H9 (cell line): ENCODE measurements at places on chromosomes 12 and 14.

- no peak for DNase-seq
These were observed 12.3 kb downstream of the DENND5B start for GRCh38 chr12:31578632-31579031.

DNA sequence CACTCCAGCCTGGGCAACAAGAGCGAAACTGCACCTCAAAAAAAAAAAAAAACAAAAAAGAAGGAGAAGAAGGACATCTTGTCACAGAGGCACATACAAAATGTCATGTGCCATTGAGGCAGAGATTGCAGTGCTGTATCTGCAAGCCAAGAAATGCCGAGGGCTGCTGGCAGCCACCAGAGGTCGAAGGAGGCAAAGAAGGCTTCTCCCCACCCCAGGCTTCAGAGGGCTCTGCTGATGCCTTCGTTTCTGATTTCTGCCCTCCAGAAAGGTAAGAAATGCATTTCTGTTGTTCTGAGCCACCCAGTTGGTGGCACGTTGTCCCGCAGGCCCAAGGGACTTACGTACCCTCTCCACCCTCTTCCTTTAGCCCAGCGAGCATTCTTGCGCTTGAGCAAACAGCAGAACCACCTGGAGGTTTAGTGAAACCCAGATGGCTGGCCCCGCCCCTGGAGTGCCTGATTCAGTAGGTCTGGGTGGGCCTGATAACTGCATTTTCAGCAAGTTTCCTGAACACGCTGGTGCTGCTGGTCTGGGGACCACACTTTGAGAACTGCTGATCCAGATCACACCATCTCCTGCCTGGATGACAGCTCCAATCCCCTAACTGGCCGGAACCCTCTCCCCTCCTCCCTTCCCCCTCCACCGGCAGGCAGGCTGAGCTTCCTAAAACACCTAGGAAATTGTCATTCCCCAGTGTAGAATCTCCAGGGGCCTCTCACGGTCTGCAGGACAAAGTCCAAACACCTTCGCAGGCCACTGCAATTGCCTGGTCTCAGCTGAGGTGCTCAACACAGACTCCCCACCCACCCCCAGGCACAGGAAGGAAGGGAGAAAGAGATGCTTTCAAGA, 21.1 kb upstream of the SCARB1 start:
- peak; percentile 71 for DNase-seq

- no peak for DNase-seq
These were observed 1202.3 kb downstream of the GALC start for GRCh38 chr14:86790408-86791364.

GRCh38 chr12:131152587-131152986, 198.9 kb downstream of the ADGRD1 start:
- no peak for DNase-seq

DNA sequence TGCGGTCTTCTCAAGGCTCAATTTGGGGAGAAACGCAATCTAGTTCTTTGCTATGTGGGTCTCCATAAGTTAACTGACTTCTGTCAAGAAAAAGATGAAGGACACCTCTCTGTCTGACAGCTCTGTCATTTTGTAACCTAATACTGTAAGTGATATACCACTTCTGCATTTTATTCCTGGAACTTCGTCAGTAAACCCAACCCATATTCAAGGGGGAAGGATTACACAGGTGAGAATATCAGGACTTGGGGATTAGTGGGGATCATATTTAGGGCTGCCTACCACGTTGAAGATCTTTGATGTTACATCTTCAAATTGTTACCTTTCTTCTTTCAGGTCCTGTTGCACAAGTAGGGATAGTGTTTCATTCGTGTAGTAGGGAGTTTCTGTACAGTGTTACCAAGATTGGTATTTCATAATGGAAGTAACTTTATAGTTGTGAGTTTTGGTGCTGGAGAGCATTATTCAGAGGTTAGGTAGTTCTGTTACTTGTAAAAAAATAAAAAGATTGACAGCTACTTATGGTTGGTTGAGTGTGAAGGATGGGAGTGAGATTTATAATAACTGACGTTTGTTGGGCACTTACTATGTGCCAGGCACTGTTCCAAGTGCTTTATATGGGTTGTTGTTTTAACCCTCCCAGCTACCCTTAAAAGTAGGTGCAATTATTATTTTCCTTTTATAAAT, 1.6 kb downstream of the TMEM260 start:
- DNase-seq: no peak

DNA sequence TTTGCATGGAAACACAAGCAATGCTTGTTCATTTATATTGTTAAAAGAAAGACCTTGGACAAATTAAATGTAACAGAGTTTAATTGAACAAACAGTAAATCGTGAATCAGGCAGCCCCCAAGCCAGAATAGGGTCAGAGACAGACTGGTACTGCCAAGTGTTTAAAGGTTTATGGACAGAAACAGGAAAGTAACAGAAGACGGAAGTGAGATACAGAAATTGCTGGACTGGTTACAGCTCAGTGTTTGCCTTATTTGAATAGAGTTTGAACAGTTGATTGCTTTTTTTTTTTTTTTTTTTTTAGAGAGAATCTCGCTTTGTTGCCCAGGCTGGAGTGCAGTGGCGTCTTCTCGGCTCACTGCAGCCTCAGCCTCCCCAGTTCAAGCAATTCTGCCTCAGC, 50.3 kb downstream of the DAO start:
- DNase-seq: no peak

- no peak for DNase-seq
These were observed 277.6 kb downstream of the DPF3 start for GRCh38 chr14:72616294-72616693.

DNA sequence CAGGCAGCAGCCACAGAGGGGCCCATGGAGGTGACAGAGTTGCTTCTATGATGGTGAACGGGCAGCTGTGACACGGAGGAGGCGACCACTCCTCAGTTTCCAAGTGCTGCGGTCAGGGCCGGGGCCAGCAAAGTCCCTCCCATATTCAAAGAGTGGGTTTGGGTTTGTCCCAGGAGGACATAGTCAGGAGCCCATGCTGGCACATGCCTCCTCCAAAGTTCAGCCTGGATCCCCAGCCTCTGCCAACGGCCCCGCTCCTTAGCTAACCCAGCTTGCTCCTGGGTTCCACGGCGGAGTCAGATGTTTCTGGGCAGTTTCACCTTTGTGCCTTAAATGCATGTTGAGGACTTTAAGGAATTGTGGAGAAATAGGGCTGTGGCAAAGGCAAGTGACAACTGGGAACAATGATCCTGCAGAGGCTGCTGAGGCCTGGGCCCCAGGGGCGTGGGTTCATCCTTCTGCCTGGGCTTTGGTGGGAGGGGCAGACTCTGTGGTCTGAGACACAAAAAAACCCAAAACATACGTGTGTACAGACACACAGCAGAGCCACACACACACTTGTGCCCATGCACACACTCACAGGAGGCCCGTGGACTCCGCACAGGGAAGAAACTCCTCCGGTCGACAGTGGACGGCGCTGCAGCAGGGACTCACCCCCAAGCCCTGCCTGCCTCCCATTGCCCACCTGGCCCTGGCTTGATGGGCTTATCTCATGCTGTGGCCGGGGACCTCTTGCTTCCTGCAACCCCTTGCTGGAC, 399.4 kb downstream of the TMEM121 start:
- no peak for DNase-seq

DNA sequence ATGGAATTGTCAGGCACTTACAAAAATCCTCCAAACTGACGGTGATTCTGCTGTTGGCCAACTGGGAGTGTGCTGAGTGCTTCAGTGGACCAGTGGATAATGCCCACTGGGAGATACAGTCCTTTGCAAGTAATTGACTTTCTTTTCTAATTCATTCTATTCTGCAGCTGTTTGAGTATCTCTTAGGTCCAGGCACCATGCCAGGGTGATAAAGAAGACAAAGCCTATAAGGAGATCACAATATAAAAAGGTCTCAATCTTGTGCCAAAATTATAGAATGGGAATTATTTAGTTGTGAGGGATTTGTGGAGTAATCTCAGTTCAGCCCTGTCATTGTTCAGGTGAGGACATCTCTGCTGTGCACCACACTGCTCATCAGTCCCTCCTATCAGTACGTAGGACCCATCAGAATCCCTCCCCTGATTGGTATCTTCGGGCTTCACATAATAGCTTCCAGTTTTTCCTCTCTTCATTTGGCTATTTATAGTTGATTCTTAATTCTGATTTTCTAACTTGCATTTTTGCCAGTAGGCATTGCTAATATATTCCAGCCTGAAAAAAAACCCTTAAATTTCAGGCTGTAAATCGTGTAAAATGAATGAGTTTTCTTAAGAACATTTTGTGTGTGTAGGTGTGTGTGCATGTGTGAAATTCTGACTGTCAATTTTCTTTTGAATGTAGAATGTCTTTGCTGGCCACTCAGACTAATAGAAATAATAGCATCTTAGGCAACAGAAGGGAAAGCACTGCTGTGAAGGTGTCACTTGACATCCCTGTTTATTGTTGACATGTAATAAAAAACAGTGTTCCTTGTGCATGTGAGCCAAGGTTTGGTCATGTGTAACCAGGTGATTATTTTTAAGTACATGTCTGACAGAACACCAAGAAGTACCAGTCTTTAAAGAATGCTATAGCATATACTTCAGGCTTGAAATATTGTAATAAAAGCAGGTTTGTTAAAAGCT, 457.6 kb upstream of the RGS6 start:
- DNase-seq: no peak

- DNase-seq: no peak
These were observed 5.0 kb downstream of the PPTC7 start for GRCh38 chr12:110577864-110578693.

GRCh38 chr12:57470286-57470969, 9.2 kb downstream of the ARHGAP9 start:
- DNase-seq: no peak

DNA sequence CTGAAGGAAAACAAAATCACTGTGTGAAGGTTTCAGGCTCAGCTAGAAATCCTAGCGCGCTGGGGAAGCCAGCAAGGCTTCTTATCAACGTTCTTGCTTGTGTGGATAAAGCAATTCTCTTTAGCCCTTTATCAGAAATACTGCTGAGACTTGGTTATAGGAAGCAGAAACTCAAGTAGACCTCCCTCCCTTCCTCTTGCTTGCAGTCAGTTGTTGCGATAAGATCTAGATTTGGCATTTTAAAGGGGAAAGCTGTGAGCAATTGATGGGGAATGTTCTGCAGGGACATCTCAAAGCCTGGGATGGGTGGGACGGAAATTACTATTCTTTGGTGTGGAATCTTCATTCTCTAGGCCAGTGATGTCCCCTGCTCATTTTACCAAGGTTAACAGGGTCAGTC, 76.4 kb upstream of the ANO4 start:
- no peak for DNase-seq
